Colonic mucosa (tissue), 4 donors: ENCODE measurements at places on chromosomes 2 and 18. TPM values are rescaled to one million over a fixed set of nuclear protein-coding genes. Genes with fewer than 3 reads are reported as not detected.

GRCh38 chr18:24538414-24539264, 78.2 kb downstream of the HRH4 start:
- DNase-seq = no peak

DNA sequence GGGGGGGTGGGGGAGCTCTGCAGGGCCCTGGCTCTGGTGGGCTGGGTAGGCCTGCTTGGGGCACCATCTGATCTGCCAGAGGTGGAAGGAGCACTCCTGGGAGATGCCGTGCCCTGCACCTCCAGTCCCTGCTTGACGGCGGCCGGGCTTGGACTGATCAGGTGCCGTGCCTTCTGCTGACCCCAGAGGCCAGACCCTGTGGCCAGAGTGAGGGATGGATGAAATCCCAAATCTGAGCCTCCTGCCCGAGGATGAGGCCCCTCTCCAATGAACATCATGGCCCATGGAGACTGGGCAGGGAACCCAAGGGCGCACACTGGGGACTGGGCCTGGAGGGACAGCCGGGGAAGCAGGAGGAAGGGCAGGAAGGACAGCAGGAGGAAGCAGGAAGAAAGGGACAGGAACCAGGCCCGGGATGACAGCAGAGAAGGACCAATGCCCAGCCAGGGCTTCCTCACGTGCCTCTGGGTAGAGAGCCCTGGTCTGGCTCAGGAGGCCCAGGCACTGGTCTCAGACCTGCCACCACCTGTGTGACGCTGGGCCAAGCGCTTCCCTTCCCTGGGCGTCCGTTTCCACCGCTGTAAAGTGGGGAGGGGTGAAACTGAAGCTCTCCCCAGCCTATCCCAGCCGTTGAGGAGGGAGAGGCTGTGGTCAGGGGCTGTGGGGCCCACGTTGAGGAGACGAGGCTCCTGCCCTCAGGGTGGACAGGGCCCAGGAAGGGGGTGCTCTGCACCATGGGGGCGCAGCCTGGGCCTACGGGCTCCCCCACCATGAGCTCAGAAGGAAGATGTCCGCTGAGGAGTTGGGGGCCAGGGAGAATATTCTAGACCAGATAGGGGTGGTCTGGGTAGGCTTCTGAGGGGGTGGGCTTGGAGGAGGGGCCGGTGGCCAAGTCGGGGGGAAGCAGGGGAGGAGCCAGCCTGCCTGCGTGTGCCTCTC, 1.0 kb upstream of the GPR35 start:
- no peak for DNase-seq

The BIN1 gene
- 60.8 TPM for total RNA-seq

DNA sequence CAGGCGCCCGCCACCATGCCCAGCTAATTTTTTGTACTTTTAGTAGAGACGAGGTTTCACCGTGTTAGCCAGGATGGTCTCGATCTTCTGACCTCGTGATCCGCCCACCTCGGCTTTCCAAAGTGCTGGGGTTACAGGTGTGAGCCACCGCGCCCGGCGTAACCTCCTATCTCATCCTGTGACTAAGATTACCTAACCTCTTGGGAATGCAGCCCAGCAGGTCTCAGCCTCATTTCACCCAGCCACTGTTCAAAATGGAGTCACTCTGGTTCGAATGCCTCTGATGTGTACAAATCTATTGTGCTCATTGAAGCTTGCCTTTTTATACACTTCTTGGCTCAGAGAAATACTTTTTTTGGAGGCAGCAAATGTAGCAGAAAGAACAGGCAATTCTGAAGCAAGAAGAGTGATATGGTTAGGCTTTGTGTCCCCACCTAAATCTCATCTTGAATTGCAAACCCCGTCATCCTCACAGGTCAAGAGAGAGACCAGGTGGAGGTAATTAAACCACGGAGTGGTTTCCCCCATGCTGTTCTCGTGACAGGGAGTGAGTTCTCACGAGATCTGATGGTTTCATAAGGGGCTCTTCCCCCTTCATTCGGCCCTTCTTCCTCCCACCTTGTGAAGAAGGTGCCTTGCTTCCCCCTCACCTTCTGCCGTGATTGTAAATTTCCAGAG, 60.6 kb downstream of the SLC4A3 start:
- DNase-seq = no peak

GRCh38 chr2:161418715-161419637, 2.9 kb downstream of the TBR1 start:
- peak; percentile 29 for DNase-seq

The KLHL14 gene
- 0.08 TPM for total RNA-seq

DNA sequence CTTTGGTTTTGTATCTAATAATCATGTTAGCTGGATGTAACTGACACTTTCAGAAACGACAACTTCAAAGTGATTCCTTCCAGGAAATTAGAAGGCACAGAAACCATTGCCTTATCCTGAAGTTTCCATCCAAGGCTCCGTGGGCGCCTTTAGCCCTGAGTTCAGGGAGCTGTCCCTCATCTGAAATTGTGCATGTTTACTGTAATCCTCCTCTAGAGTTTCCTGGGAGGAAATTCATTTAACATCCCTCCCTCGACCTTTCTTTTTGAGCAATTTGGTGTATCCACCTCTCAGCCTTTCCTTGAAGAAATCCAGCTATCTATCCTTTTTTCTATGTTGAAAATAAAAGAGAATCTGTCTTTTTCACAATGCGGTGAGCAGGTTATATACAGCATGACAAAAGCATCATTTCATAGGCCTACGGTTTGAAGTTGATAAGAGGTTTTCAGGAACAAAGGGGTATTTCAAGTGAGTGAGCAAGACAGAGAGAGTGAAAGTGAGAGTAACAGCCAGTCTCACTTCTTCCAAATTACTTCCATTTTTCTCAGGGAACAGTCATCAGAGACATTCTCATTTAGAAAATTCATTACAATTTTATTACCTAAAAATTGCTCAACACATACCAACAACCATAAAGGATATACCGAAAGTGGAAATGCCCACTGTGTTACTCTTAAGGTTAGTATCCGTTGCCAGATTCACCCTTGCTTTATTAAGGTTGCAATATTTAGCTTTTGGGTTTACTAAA, 167.3 kb downstream of the MREG start:
- DNase-seq = no peak

DNA sequence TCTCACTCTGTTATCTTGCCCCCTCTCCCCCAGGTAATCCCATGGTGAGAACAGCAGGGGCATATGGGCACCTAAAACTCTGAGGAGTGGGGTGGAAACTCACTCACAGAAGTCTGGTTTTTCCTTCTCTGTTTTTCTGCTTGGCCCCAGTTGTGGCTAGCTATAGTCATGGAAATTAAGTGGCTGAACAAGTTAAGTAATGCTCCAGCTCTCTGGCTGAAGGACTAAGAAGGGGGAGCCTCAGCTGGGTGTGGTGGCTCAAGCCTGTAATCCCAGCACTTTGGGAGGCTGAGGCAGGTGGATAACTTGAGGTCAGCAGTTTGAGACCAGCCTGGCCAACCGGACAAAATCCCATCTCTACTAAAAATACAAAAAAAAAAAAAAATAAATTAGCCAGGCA, 261.0 kb downstream of the TPGS2 start:
- no peak for DNase-seq

The GALR1 gene
- total RNA-seq = 0.16 TPM

DNA sequence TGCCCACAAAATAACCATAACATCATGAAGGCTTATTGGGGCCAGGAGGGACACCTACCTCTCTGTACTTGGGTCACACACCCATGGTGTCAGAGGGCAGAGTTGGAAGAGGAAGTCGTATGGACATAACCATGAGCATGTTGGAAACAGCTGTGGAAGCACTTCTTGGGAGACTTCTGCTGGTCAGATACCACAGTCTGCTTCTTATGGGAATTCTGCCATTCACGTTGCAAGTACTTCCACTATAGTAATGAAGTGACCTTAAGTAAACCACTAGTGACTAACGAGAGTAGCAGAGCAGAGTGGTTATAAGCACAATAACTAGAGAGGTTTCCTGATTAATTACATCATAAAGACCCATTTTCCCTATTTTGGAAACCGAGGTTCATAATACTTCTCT, 61.1 kb upstream of the TFPI start:
- DNase-seq = no peak

- DNase-seq = no peak
Measured at GRCh38 chr2:177270531-177270930, 6.0 kb upstream of the NFE2L2 start.

DNA sequence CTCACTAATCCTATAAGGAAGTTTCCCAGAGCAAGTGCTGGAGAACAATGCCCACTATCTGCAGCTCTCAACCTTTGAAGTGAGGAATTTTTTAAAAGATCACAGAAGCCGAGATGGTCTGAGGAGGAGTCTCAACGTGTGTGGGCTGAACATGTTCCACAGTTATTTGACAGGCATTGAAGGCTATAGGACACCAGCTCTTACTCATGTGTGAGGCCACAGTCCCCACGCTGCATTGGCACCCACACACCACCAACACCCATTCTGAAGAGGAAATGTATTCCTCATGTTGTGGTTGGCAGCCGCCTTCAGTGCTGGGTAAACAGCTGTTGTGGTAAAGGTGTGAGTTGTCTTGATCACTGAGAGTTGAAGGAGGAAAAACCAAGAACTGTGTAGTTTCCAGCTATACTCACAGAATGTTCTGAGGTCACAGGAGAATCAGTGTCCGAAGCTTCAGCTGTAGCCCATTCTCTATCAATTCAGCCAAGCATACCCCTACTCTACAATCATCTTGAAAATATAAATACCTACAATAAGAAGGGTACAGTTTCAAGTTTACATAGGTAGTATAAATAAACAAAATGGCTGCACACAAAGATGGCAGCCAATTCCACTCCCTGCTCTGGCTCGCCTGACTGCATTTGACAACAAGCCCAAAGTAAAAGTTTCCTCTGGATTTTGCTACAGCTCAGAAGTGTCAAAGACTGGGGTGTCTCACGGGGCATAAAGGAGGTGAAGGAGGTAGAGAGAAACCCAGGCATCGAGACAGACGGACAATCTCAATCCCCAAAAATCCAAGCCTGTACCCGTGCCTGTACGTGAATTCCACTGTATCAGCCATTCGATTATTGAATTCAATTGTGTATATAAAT, 12.1 kb downstream of the CD226 start:
- DNase-seq = no peak

- peak; percentile 73 for DNase-seq
Measured at GRCh38 chr2:26720322-26721114, 28.0 kb downstream of the KCNK3 start.
